ENCODE measurements at places on chromosomes 1 and 21.

DNA sequence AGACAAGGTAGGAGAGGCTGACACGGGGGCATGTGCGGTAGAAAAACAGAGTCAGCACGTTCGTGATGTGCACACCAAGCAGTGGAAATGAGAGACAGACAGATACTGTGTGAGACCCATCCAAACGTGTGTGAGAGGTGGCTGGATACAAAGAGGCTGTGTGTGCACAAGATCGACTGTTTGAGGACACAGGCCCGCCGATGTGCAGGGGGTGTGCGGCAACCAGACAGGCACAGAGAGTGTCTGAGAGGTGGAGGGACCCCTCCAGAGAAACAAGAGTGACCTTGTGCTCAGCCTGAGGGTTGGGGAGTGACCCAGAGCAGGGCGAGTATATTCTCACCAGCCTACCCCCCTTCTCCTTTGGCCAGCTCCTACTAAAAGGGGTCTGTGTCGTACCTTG lies 97.8 kb upstream of the IPO9 start:
- DNase-seq: no peak

DNA sequence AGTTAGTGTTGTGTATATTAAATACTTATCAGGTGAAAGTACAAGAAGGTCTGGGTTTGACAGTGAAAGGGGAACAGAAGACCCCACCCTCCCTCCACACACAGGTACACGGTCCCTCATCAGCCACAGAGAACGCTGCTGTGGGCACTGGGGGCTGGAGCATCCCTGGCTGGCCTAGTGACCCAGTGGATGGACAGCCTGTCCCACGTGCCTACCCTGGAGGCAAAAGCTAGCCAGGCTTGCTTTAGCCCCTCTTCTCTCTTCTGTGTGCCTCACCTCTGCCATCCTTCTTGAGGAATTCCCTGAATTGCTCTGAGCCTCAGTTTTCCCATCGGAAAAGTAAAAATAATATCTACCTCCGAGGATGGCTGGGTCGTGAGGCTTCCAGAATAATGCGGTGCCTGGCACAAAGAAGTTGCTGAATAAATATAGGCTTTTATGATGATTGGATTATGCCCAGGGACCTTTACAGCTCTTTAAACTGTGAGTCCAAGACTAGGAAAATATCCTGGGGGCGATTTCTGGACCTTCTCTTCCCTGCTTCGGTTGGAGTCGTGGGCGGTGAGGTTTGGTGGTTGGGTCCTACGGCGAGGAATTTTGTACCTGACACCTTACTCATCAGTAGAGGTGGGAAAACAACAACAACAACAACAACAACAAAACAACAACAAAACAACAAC lies 918 bp downstream of the IFNLR1 start:
- no peak for DNase-seq

GRCh38 chr1:38009088-38009840 lies 3.3 kb upstream of the UTP11 start:
- DNase-seq: peak; percentile 49

DNA sequence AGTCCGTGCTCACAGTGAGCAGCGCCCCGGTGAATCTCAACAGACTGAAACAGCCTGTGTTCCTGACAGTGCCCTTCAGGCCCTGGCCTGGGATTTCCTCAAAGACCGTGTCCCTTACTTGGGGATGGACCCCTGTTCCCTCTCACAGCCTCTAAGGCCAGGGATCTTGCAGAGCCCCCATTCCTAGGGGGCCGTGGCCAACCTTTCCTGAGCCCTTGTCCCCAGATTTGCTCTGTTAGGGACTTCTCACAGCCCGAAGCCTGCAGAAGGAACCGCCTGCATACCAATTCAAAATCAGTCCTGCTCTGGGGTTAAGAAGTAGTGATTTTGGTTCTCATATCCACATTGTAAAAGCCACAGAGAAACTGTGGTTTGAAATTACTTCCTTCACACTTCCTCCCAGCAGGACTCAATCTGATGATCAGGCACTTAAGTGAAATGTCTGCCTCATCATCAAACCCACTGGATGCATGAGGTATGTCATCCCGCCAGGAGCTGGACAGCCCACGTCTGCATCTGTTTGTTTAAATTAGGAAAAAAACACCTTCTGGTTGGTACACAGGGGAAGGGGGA lies 14.9 kb downstream of the ABCA4 start:
- DNase-seq: no peak

DNA sequence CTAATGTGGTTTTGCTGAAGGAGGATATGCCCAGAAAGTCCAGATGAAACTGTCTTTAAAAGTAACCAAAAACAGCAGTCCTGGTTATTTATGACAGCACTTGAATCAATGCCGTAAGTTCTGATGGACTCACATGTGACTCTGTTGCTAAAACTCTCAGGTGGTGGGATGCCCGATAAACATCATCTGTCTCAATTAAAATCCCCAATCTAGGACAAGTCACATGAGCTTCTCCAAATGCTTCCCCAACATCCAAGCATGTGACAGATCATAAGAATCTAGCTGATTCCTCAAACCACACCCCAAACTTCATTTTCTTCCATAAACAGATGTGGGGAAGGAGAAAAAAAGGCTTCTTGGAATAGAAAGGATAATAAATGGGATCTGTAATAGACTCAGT lies 786 bp upstream of the CTSK start:
- no peak for DNase-seq

GRCh38 chr1:223311826-223312225 lies 52.1 kb downstream of the SUSD4 start:
- DNase-seq: no peak

DNA sequence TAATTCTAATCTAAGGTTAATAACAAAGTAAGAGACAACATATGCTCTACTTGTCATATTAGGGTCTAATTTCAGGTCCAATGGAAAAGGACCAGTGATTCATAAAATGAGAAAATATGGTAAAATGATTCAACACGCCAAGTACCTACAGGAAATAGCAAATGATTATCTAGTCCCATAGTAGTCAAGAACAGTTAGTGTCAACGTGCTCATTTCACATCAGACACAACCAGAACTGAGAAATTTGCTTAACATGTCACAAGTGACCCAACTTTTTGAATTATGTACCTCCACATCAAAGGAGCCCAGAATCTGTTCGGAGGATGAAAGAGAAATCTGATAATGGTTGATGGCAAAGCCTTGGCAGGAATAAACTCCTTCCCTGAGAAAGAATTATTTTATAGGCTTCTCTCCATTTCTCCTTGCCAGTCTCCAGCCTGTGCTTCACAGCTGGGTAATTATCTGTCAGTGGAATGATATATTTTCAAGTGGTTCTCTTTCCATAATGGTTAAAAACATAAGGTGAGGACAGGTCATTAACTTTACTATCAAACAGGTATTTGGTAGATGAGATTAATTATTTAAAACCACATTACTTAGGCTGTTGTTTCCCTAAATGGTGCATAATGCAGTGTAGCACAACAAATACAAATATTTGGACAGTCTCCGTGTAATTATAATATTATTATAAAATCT lies 83.2 kb downstream of the APP start:
- DNase-seq: no peak

- peak; percentile 54 for DNase-seq
Measured at GRCh38 chr1:88655685-88656299, 28.3 kb upstream of the PKN2 start.

- DNase-seq: no peak
Measured at GRCh38 chr21:41659791-41660560, 106.9 kb downstream of the RIPK4 start.

DNA sequence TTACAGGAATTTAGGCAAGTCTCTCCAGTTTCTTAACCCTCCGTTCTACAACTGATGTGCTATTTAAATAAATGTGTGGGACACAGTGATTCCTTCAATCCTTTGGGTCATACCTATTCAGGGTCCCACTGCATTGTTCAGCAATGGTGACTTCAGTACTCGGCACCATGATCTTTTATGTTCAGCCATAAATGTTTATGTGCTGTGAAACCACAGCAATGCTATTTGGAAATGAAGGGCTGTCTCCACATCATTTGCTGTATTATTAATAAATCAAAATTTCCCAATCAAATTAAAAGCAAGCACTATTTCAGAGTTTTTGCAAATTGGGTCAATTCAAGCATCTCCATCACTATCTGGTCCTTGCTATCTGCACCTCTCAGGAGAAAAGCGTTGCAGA lies 84.8 kb downstream of the NR5A2 start:
- DNase-seq: no peak

DNA sequence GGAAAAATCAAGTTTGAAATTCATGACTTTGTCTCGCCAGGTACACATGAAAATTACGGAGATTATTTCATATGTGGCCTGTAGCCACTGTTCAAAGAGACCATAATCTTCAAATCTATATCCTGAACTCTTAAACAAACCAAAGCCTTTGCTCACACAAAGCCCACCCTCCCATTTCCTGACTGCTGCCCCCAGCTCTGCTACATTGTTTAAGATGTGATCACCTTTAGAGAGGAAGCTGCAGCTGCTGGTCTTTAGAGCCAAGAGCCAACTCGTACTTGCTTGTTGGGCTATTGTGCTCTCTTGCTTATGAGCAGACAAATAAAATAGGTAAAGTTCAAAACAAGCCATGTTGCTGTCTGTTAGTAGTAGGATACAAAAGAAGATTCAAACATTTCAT lies 71.9 kb downstream of the DTL start:
- DNase-seq: no peak

DNA sequence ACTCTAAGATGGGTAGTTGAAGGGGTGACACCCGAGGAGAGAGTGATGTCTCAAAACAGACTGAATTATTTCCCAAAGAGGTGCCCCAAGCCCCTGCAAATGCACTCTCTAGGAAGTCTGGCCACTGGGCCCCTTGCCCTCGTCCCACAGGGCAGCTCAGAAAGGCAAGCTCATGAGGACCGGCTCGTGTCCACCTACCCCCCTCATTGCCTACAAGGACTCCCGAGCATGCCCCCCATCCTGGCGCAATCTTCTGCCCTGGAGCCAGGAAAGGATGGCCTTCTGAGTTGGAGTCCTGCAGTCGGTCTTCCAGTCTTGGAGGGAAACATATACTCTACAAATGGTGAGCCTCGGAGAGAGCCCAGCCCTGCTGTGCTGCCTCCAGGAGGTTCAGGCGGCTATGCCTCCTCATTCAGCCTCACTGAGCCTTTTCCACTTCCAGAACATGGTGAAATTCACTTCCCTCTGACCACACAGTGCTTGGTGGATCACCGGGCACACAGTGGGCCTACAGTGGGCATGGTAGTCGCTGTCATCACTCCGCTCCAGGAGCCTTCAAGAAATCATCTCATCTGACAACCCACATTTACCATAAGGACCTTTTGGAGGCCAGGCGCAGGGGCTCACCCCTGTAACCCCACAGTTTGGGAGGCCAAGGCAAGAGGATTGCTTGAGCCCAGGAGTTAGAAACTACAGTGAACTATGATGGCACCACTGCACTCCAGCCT lies 5.8 kb upstream of the WNT3A start:
- no peak for DNase-seq

DNA sequence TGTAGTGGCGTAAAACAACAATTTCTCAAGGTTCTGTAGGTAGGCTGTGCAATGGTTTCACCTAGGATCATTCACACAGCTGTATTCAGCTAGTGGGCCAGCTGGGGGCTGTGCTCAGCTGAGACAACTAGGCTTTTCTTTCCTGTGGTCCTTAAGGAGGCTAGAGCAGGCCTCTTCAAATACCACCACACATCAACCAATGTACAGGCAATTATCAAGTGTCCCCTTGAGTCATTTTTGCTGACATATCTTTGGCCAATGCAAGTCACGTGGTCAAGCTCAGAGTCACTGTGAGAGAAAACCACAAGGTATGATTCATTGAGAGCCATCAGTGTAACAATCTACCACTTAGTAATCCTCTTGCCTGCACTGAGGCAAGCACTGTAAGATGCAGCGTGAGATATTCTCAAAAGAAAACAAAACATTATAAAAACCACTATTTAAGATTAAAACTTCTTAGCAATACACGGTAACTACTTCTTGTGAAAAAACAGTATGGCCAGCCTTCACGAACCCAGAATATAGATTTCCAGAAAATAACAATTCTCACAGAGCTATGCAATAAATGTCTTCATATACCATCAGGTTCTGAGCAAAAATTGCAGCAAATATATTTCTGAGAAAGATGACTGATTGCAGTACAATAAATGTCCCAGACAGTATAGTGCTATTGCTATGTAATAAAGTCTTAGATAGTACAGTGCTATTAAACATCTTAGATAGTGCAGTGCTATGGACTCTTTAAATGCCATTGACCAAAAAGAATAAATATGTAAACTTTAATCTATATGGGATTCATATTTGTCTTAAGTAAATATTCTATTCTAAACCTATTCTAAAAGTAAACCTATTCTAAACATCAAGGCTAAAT lies 55.3 kb downstream of the NME7 start:
- DNase-seq: peak; percentile 41

DNA sequence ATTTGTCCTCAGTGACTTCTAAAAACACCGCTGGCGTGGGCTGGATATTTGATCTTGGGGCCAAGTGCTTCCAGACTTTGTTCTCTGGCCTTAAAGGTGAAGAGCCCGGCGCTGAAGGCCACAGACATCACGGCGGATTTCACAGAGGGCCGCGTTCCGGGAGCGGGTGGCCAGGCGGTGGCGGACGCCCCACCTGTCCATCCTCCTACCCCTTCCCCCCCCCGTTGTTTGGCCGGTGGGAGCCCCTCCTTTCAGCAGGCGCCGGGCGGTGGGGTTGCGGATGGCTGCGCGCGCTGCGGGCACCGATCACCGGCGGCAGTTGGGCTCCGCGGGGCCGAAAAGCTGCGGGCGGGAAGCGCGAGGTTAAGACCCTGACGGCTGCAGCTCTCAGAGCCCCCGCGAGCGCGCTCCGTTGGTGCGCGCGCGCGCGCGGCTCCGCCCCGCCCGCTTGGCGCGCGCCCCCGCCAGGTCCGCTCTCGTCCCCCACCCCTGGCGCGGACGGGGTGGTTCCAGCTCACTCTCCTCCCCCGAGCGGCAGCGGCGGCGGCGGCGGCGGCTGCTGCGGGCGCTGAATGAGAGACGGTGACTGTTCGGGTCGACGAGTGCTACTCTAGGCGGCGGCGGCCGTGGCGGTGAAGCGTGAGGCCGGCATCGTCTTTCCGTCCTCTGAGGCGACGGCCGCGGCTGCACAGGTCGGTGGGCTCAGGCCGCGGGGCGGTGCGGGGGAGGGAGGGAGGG lies at the start of gene RALGPS2:
Gene RALGPS2, plus strand, starts transcription at position 517 of the 738 bp plus-strand sequence. CDS start 51,521 bp downstream, outside the sequence.
- peak; percentile 68 for DNase-seq

- no peak for DNase-seq
Measured at GRCh38 chr1:15279576-15280230, 32.7 kb downstream of the FHAD1 start.

DNA sequence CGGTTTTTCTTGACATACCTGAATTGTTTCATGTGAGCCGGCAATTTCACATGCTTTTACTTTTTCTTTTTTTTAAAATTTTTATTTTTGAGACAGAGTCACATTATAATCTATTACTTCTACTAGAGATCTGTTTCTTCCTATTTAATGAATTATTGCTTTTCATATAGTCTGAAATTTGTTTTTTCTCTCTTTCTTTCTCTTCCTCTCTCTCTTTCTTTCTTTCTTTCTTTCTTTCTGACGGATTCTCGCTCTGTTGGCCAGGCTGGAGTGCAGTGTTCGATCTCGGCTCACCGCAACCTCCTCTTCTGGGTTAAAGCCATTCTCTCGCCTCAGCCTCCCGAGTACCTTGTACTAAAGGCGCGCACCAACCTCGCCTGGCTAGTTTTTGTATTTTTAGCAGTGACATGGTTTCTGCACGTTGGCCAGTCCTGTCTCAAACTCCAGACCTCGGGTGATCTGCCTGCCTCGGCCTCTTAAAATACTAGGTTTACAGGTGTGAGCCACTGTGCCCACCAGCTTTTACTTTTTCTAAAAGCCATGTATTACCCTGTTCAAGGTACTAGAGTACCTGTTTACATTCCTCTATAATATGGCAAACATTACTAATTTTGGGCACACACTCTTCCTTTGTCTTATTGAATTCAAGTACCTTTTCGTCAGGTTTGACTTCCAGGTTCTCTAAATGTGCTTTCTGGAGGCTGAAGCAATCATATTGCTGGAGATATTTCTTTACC lies 86.5 kb upstream of the RHOU start:
- DNase-seq: no peak

GRCh38 chr1:204889681-204890383 lies 19.2 kb downstream of the NFASC start:
- DNase-seq: no peak
